ENCODE measurements at places on chromosomes 16 and 17.
A peak's percentile ranks its signal among the peaks of the same experiment; 100 is the strongest.

- no peak for DNase-seq
Measured at GRCh38 chr16:80816356-80816755, 12.0 kb upstream of the CDYL2 start.

- DNase-seq, result no peak
Measured at GRCh38 chr16:19282101-19282500, 3.4 kb upstream of the CLEC19A start.

GRCh38 chr16:66554495-66554894 is 2.1 kb downstream of the CKLF start:
- DNase-seq, result no peak

GRCh38 chr16:3576211-3576610 is 992 bp downstream of the NLRC3 start:
- DNase-seq, result no peak

GRCh38 chr17:6938637-6939036 is 57.2 kb upstream of the ALOX12 start:
- DNase-seq, result no peak

GRCh38 chr17:76243826-76244679 is 3.8 kb upstream of the RNF157 start:
- no peak for DNase-seq

DNA sequence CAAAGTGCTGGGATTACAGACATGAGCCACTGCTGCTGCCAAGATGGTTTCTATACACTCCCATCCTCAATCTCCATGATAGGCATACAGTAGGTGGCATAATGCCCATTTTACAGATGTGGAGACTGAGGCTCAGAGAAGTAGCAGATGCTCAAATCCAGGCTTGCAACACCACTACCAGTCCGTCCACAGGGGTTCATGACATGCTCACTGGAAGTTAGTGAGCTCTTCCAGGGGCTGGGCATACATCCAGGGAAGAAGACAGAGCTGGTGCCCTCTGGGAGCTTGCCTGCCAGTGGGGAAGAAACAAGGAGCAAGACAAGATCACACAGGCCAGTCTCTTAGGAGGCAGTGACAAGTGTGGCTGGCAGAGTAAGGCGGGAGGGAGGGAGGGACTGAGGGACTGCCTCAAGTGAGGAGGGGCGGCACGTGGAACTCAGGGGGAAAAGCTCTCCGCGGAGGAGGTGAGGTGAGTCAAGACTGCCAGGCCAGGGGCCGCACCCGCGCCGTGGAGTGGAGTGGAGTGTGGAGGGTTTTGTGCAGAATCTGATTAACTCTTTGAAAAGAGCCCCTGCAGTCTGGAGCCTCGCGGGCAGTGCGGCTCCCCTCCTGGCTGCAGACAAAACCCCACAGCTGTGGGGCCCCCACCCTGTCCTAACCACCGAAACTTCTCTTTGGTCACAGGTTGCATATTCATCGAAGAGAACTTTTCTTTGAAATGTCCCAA is 27.9 kb downstream of the SREBF1 start:
- DNase-seq, result no peak

GRCh38 chr16:78195797-78196196 is 96.3 kb downstream of the WWOX start:
- no peak for DNase-seq

DNA sequence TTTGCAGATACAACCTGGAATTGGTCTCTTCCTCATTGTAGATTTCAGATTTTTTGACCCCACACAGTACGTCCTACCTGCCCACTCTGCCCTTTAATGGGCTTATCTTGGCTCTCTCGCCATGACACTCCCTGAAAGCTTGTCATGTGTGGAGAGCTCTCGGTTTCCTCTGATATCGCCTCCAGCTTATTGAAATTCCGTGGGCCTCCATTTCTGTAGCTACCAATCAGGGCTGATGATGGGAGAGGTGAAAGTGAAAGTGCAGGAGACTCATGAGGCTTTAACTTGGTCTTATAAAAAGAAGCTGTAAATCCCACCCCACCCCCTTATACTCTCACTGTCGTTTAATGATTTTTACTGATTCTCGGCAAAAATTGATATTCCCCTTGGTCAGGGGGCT is 17.7 kb downstream of the HOXB1 start:
- no peak for DNase-seq

- DNase-seq, result no peak
Measured at GRCh38 chr17:55300479-55301290, 35.9 kb downstream of the HLF start.

DNA sequence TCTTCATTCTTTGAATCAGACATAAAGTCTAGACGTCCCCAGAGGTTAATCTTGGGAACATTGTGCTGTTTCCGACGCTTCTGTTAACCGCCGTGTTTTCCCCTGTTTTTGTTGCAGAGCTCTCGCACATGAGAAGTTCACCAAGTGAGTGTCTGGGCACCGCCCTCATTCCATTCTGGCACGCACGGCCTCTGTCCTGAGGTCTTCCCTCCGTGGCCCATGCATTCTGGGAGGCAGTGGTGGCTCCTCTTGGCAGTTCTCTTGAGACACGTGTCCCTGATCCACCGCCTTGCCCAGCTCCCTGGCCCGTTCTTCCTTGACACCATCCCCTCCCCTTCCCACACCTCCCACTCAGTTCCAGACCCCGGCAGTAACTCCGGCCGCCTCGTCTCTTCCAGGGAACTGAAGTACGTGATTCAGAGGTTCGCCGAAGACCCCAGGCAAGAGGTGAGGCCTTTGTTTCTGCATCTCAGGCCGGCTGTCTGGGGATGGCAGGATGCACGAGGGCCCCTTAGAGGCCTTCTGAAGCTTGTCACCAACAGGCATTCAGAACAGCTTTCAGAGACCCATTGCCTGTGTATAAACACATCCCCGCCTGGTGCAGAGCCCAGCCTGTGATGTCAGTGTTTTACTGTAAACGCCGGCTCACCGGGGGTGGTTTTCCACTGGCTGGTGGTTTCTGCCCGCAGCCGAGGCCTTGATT is 85.9 kb upstream of the PLCG2 start:
- DNase-seq, result no peak

GRCh38 chr16:65875381-65876055 is 491.0 kb upstream of the CDH5 start:
- no peak for DNase-seq

DNA sequence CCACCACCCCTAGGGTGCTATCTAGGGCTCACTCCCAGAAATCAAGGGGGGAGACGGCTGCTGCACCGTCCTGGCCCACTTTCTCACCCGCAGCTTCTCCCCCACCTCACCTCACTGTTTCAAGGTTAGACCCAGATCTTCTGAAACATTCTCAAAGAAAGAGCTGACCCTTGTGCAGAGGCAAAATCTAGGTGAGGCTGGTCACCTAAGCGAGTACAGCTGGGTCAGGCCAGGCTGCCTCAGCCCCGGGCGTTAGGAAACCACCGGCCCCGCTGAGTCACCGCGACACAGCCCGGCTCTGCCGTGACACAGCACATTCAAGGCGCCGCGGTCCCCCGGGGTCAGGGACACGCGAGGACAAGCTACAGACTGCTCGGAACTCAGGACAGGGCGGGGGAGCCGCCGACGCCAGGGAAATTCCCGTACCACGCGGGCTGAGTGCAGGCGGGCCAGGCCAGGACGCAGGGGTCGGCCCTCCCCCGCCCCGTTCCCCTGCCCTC is 27.1 kb downstream of the GNPTG start:
- peak; percentile 70 for DNase-seq

- no peak for DNase-seq
Measured at GRCh38 chr17:43745541-43745940, 13.1 kb downstream of the SOST start.

DNA sequence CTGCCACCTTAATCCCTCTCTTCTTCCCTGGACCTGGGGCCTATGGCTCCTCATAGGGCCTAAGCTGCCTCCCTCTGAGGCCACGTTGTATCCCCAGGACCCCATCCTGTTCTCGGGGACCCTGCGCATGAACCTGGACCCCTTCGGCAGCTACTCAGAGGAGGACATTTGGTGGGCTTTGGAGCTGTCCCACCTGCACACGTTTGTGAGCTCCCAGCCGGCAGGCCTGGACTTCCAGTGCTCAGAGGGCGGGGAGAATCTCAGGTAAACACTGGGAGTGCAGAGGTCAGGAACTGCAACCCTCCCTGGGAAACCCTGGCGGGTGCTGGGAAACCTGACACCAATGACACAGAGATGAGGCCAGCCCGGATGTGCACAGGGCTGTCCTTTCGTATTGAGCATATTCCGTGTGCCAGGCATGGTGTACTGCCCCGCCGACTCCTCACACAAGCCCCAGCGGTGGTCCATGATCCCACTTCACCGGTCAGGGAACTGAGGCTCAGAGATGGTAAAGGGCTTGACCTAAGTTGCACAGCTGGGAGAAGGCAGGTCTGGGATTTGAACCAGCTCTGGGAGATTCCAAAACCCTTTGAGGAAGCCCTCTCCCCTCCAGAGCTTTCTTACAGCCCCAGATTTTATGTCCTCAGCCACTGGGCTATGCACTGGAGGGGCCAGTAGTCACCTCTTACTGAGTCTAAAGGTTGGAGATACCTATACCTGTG is 22.9 kb downstream of the ANKRD40 start:
- DNase-seq, result no peak

GRCh38 chr16:58455750-58456149 is 44.2 kb upstream of the NDRG4 start:
- no peak for DNase-seq

DNA sequence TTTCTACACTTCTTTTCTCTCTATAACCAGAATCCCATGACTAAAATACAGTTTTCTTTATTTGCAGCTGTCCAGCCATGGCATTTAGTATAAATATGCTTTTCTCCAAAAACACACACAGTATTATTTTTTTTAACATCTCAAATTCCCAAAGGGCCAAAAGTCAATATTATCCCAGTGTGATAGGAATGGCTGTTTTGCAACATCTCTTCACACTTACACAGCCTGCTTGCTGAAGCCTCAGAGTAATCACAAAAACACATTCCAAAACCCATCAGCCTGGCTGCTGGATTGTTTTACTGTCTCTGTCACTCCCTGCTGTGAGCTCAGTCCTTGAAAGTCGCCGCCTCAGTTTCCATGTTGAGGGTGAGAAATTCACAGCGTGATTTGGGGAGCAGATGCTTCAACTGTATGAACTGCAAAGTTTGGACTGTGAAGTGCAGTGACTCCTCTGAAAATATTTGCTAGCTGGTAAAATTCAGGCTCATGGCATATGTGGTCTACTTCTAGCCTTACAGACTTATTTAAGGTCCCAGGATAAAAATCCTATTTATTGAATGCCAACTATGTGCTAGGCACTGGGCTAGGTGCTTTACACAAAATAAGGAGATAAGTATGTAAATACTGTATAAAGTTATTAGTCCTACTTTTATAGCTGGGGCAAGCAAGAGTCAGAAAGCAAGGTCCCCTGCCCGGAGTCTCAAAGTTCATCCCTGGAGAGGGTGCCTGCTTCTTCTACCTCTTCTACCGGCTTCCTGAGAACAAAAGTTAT is 116.5 kb downstream of the SOCS1 start:
- DNase-seq, result no peak

DNA sequence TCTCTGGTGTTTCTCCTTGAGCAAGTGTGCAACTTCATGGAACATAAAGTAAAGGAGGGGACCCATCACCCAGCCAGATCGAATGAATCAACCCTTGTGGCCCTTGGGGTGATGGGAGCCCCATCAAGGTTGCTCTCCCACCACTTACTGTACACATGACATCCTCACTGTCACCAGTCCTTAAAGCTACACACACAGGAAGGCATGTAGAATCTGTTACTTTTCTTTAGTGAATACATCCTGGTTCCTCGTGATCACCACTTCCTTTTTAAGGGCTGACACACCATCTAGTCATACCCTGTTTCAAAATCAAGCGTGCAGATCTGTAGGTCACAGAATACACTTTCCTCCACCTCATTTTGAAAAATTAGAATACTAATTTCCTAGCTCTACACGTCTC is 22.6 kb upstream of the MPHOSPH6 start:
- DNase-seq, result no peak

DNA sequence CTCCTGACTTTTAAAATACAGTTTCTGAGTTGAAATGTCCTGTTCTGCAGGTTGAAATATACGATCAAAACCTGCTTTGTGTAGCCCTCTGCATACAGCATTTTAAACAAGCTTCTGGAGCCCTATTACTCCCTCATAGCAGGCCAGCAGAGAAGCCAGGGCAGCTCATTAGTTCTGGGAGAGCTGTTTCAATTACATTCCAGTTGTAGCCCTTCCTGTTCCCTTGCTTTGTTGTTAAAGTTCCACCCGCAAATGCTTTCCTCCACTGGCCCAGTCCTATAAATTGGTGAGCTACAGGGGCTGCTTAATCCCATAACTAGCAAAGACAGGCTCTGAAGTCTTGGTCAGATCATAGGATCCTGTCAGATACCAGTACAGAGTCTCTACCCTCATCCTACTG is 162.5 kb downstream of the SLC39A11 start:
- DNase-seq, result no peak

DNA sequence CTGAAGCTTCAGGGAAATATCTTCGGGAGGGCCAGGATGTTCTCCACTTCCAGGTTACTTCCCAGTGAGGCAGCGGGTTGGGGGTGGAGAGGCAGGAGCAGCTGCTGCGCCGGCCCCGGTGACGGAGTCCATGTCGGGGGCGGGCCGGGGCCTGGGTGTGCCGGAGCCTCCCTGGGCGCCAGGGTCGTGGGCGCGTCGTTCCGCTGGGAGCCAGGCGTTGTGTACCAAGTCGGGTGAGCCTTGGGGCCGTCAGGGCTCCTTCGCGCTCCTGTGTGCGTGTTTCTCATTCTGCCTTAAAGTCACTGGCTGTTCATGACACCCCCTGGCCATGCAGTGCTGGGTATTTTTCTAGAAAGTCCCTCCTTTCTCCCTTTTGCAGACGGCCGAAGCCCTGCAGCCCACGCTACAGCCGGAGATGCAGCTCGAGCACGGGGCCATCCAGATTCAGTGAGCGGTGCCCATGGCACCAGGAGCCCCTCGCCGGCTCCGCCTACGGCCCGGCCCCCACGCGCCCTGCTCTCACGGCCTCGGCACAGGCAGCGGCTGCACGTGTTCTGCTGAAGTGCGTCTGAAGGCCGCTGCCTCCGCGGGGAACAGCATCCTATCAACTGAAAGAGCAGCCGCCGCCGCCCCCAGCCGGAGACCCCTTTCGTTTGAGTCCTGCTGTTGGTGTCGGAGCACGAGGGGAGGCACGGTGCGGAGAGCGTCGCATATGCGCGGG is 125.1 kb downstream of the BANP start:
- no peak for DNase-seq

- peak; percentile 76 for DNase-seq
Measured at GRCh38 chr17:58330997-58331814, 2.6 kb upstream of the TSPOAP1 start.

GRCh38 chr16:67407176-67407787 is 9.0 kb downstream of the ZDHHC1 start:
- no peak for DNase-seq

GRCh38 chr17:38926293-38927070 is 1.1 kb downstream of the LASP1NB start:
- no peak for DNase-seq

DNA sequence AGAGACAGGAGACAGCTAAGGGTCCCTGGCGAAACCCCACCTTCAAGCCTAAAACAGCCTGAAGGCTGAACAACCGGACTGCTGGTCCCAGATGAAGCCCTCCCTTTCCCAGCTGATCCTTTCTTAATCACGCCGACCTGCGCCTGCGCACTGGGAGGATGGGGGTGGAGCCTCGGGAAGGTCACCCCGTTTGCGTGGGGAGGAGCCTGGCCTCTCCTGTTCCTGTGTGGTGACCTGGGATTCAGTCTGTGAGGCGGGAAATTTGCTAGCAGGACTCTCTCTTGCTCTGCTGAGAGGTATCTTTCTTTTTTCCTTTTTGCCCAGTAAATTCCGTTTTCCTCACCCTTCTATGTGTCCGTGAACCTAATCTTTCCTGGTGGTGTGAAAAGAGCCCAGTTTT is 9.6 kb downstream of the FAM20A start:
- DNase-seq, result no peak

GRCh38 chr16:3264137-3265036 is 8.0 kb upstream of the MEFV start:
- peak; percentile 92 for DNase-seq

Measured in stimulated activated CD4-positive, alpha-beta T cell treated with anti-CD3 and anti-CD28 coated beads, Interleukin-1b, Interleukin-23, amount 100 ng/mL, for 4 hours (primary cell).